Epithelial cell of prostate (primary cell): ENCODE measurements at places on chromosomes 16 and 17.

DNA sequence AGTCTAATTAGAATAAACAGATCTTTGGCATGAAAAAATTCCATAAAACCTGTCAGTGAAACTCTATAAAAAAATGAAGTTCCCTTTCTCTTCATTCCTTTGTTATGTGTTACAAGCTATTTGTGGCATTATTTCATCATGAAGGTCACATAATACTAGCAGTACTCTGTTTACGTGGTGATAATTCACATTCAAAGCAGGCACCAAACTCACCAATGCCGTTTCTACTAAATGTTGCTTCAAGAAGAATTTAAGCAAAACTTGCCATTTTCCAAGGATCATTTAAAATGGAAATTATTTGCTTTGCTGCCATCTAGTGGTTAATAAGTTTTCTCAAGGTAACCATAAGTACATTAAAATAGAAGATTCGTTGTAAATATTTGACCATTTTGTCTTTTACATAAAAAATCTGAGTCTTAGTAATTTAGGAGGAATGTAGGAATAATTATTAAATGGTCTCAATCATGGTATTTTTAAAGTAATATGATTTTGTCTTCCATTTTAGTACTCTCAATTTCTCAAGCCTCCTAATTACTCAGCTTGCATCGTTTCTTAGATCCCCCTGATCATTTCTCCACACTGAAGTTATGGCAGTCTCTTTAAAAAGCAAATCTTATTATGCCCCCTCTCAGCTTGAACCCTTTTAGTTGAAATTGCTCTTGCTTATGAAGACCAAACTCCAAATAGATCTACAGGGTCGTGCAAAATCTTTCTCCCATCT lies 80.8 kb downstream of the OMG start:
- no peak for DNase-seq

- no peak for DNase-seq
These were observed 20.8 kb upstream of the KRT10 start for GRCh38 chr17:40843242-40843641.

DNA sequence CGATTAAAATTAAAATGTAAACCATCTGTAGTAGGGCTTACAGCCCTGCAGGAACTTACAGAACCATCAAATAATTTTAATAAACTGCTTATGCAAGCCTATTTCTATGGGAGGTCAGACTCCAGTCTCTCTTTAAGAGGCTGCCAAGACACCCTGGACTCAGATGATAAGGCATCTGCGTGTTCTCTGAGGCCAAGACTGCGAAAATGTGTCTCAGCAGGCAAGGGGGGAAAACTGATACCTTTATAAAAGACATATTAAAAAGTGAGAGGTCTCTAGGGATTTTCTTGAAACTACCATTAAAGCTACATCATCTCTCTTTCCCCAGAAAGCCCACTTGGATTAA lies 32.2 kb downstream of the MPHOSPH6 start:
- DNase-seq: no peak

GRCh38 chr16:87707097-87707496 lies 58.7 kb downstream of the KLHDC4 start:
- no peak for DNase-seq
